Forelimb muscle (tissue), 1 donor: ENCODE measurements at places on chromosomes 2 and 18. TPM values are rescaled to one million over a fixed set of nuclear protein-coding genes. Genes with fewer than 3 reads are reported as not detected.

GRCh38 chr18:74836296-74837139 lies 238.8 kb downstream of the ZNF407 start:
- no peak for DNase-seq

DNA sequence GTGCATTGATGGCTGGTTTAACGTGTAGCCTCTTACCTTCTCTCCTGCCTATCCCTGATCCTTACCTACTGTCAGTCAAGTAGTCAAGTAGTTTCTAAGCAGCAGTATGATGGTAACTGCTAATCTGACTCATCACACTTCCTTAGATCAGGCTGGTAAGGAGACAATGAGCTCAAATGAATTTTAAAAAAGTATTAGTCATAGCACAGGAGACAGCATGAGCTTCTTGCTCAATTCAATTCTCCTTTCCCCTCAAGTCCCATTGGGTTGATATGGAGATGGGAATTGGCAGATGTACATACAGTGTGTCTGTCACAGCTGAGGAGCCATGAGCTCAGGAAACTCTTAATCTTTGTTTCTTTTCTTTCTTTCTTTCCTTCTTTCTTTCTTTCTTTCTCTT lies 799.7 kb downstream of the LRP1B start:
- no peak for DNase-seq

DNA sequence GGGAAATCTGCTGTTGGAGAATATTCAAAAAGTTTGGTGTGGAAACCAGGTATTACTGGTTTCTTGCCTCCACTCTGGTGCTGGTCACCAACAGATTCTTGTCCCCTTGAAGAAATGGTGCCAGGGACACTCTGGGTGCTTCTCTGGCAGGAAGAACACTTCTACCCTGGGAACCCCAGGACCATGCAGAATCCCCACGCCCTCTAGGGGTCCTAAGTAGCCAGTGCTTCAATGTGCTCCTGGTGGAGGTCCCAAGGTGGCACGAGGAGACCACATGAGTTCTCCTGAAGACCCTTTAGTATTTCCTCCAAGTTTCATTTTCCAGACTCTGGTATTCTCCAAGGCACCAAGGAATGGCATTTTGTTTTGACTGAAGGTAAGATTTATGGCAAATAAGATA lies 380.6 kb downstream of the TSN start:
- no peak for DNase-seq

FOXD4L1 gene
- 1.6 TPM for polyA plus RNA-seq

GRCh38 chr2:85684806-85685205 lies 9.4 kb upstream of the GNLY start:
- no peak for DNase-seq

- DNase-seq = no peak
These were observed 708 bp upstream of the MALT1 start for GRCh38 chr18:58670404-58671110.

- no peak for DNase-seq
These were observed 34.6 kb downstream of the GREB1 start for GRCh38 chr2:11568436-11568835.

- DNase-seq = no peak
These were observed 9.1 kb downstream of the DRC1 start for GRCh38 chr2:26410764-26411243.

DNA sequence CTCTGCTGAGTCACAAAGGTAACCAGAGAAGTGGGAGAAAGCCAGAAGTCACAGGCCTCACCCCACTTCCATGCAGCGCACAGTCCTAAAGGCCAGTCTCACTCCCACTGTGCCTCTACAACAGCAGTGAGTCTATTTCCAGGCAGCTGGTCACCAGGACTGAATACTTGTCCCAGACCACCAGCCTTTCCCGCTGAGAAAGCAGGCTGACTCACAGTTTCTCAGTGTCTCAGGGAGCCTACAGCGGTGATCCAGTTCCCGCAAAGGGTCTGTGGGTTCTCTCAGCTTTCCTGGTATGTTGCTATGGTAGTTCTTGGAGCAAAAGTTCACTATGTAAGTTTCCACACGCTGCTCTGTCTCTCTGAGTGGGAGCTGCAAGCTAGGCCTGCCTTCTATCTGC lies 622.5 kb downstream of the RNF144A start:
- DNase-seq = no peak

GRCh38 chr2:219630770-219631405 lies 3.5 kb downstream of the SLC4A3 start:
- DNase-seq = no peak

SGPP2 gene
- 1.2 TPM for polyA plus RNA-seq

DNA sequence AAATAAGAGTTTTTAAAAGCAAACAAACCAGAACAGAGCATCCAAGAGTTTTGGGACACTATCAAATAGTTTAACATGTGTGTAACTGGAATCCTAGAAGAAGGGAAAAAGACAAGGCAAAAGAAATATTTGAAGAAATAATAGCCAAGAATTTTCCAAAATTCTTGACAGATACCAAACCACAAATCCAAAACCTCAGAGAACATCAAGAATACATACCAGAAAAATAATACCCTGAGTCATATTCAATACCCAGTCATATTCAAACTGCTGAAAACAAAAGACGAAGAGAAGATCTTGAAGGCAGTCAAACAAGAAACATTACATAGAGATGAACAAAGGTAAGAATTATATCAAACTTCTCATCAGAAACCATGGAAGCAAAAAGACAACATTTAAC lies 22.9 kb downstream of the INO80C start:
- DNase-seq = no peak

DNA sequence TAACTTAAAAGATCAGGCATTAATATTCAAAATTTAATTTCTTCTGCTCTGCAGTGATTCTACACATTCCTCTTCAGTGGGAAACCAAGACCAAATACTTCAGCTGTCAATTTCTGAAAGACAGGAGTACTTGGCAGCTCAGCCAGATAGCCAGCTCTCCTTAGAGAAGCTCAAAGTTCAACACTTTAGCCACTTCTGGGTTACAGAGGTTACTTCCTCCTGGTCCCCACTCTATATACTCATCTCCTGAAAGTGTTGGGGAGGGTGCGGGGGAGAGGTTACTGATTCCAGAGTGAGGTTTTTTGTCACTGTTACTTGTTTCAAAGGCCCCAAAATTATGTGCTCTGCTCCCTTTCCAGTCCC lies 4.1 kb downstream of the CYTIP start:
- no peak for DNase-seq

RGPD4 gene
- 0.03 TPM for polyA plus RNA-seq

GRCh38 chr2:158717366-158718195 lies 77.5 kb upstream of the DAPL1 start:
- no peak for DNase-seq

XIRP2 gene
- 201 TPM for polyA plus RNA-seq

GRCh38 chr18:38940863-38941531 lies 1375.4 kb upstream of the CELF4 start:
- DNase-seq = no peak

ZNF385B gene
- polyA plus RNA-seq = 24.5 TPM

DNA sequence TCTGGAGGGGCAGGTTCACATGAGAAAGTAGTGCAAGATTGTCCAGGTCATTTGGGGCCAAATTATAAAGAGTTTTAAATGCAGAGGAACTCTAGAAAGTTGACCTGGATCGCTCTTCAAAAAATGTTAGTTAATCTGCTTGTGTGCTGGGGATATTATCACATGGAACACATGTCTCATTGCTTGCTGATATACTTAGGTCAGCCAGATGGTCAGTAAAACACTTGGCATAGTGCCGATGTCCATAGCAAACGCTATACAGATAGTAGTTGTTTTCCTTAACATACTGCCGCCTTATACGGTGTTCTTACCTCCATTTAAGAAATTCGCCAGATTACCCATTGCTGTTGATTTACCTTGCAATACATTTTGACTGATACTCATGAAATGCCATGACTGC lies 103.4 kb upstream of the CWC22 start:
- no peak for DNase-seq

GRCh38 chr2:55120634-55121359 lies 70.5 kb upstream of the RTN4 start:
- no peak for DNase-seq
